CD4-positive, alpha-beta T cell treated with Interferon gamma for 1 hour (primary cell): ENCODE measurements at places on chromosomes 3 and 15.

GRCh38 chr3:114632757-114633424, 339.1 kb downstream of the TIGIT start:
- no peak for DNase-seq

DNA sequence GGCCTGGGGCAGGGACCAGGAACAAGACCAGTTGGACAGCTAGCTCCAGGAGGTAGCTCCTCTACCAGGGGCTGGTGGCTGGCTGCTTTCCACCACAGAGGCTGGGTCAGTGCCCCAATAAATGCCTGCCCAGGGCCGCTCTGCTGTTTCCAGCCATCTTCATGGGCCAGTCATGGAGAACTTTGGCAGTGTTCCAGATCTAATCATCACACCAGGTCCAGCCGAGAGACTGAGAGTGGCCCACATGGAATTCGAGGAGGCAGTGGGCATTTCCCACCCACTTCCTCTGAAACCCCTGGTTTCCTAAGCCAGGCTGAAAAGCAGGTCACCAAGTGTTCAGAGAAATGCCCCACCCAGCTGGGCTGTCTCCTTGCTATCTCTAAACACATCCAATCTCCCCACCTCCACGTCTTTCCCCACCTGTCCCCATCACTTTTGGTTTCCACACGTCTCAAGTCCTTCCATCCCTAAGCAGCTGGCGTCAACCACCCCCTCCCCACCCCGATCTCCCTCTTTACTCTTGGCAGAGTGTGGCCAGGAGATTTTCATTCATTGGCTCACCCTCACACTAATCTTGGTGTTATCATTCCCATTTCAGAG, 190.0 kb upstream of the LINGO1 start:
- DNase-seq: no peak

- no peak for DNase-seq
Measured at GRCh38 chr3:112810561-112810960, 36.1 kb downstream of the CD200R1L start.

GRCh38 chr3:33030802-33031201, 66.1 kb downstream of the GLB1 start:
- no peak for DNase-seq

DNA sequence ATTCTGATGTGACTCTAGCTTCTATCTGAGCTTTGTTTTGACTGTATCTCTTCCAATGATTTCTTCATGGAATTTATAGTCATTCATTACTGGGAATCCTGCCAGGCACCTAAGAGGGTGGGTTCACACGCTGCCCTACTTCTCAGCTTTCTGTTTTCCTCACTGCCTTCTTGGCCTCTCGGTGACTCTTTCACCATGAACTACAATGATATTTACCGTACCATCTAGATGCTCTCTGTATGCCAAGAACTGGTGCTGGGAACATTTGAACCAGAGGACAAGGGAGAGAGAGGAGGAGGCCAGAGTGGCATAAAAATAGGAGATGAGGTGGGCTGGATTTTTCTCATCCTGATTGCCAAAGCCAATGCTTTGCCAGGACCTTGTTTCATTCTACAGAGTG, 280.0 kb upstream of the P2RY1 start:
- DNase-seq: no peak

DNA sequence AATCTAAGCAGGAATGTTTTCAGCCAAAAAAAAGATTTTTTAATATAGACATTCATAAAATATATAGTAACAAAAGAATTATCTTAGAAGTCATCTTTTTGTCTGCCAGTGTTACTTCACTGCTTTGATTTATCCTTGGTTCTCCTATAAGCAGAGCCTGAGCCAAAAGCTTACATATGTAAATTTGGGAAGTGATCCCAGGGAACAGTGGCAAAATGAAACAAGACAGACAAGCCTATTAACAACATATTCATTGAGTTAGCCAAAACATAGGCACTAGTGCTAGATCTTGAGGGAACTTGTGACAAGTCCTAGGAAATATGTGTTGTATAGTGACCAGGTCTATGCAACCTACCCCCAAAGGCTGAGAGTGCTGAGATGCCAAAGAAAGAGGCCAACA, 11.3 kb downstream of the GTPBP8 start:
- DNase-seq: no peak
